ENCODE measurements at places on chromosomes 5 and 9.

DNA sequence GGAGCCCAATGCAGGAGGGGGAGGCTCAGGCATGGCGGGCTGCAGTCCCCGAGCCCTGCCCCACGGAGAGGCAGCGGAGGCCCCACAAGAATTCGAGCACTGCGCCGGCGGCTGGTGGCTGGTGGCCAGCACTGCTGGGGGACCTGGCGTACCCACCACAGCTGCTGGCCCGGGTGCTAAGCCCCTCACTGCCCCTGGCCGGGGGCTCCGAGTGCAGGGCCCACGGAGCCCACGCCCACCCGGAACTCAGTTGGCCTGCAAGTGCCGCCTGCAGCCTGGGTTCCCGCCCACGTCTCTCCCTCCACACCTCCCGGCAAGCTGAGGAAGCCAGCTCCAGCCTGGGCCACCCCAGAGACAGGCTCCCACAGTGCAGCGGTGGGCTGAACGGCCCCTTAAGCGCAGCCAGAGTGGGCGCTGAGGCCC, 780.3 kb downstream of the DTWD2 start:
- no peak for DNase-seq

DNA sequence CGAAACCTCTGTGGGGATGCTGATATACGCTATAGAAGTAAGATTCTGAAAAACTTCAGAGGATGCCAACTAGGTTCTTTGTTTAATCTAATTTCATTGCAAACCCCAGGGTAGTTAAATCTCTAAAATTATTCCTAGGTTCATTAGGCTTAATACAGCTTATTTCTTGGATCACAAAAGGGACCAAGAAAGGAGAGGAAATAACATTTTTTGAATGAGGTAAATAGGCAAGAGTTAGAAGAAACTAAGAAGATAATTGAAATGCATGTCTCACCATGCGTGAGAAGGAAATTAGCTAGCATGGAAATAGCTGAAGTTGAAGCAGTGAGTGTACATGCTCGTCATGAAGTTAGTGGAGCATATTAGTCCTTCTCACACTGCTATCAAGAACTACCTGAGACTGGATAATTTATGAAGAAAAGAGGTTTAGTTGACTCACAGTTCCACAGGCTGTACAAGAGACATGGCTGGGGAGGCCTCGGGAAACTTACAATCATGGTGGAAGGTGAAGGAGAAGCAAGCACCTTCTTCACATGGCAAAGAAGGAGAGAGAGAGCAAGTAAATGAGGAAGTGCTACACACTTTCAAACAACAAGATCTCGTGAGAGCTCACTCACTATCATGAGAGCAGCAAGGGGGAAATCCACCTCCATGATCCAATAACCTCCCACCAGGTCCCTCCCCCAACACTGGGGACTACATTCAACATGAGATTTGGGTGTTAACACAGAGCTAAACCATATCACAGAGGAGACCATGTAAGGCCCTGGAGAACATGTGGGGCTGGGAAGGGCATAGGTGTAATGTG, 125.1 kb upstream of the OSMR start:
- DNase-seq = no peak

GRCh38 chr5:132056610-132057497, 3.6 kb upstream of the IL3 start:
- no peak for DNase-seq

- DNase-seq = no peak
These were observed 15.9 kb downstream of the EXD3 start for GRCh38 chr9:137406876-137407589.

DNA sequence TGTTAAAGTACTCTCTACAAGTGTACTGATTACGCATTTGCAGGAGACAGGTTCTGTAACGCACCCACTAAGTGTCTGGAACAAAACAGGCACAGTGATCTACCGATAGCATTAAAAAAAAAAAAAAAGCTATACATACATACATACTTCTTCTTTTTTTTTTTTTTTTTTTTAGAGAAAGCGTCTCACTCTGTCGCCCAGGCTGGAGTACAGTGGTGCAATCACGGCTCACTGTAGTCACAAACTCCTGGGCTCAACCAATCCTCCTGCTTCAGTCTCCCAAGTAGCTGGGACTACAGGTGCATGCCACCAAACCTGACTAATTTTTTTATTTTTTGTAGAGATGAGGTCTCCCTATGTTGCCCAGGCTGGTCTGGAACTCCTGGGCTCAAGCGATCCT, 7.6 kb downstream of the KIF24 start:
- no peak for DNase-seq

- DNase-seq = no peak
These were observed 1431.7 kb upstream of the C9orf72 start for GRCh38 chr9:29004988-29005387.

DNA sequence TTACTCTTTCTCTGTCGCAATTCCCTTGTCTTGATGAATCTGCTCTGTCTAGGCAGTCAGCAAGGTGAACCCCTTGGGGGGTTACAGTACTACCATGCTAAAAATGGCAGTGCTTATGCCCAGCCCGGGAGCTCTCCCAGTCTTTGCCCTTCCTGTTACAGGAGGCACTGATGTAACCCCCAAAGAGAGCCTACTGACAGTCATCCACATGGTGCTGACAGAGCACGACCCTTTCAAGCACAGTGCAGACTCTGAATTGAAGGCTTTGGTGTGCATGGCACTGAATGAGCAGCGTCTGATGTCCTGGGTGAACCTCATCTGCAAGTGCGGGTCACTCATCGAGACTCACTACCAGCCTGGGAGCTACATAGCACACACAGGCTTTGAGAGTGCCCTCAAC, 34.5 kb upstream of the SLC36A2 start:
- DNase-seq = no peak

- DNase-seq = no peak
These were observed 17.2 kb downstream of the SGTB start for GRCh38 chr5:65704621-65705239.

DNA sequence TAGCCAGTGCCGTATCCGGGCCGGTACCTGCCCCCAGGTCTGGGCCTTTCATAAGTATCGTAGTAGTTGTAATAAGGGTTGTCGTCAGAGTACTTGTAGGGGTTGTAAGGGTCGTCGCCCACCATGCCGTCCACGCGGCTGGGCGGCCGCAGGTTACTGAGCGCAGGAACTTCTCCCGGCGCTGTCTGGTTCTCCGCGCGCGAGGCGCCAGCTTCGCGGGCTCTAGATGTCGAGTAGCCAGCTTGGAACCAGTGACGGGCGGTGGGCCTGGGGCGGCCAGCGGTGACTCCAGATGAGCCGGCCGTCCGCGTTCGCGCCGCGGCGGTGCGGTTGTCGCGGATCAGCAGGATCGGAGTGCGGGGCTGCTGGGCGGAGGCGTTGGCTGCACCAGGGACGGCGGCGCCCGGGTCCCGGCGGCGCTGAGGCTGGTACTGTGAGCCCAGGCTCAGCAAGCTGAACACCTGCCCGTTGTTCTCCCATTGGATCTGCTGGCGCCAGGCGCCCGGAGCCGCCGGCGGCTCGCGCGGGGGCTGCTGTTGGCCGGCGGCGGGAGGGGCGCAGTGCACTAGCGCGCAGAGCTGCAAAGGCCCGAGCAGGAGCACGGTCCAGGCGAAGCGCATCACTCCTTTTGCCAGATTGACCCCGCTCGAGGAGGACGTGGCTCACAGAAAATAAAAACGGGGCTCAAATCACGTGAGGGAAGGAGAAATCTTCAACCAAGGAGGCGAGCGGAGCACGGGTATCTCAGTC, 518 bp downstream of the LOX start:
- DNase-seq = no peak

- DNase-seq = no peak
These were observed 208.0 kb upstream of the PDE4D start for GRCh38 chr5:60101573-60101972.

DNA sequence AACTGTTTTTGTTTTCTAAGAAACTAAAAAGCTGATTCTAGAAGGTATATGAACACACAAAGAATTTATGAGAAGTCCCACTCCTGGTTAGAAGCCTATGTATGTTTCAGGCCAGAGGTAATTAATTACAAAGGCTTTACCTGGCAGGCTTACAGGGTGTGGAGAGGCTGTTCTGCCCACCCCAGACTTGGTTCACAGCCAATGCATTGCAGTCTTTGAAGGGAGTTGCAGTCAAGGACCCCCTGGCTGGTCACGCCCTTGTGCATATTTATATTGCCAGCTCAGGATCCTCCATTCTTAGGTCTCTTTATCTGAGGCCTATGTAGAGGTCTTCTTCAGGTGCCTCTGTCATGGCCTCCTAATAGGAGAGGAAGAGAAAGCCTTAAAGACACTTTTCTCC, 13.6 kb upstream of the PRSS3 start:
- DNase-seq = no peak

Data from stimulated activated CD4-positive, alpha-beta T cell treated with anti-CD3 and anti-CD28 coated beads, TNF-alpha, amount 100 ng/mL, for 1 hour (primary cell).